NCI-H1930 (cell line): ENCODE measurements at places on chromosomes 13 and 19.

DNA sequence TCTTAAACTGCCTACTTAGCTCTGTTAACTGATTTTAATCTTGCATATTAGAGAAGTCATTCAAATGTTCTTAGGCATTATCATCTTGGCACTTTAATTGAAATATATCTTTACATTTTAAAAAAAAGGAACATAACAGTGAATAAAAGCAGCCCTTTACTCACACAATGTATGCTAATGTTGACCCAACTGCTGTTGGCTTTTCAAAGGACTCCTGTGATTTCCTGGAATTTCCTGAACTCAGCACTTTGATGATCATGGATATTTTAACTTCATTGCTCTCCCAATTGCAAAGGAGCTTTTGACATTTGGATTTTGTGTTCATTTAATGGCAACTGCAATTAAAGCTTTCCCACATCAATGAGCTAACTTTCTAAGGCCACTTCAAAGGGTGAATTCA lies 1230.3 kb downstream of the DIAPH3 start:
- DNase-seq = no peak

DNA sequence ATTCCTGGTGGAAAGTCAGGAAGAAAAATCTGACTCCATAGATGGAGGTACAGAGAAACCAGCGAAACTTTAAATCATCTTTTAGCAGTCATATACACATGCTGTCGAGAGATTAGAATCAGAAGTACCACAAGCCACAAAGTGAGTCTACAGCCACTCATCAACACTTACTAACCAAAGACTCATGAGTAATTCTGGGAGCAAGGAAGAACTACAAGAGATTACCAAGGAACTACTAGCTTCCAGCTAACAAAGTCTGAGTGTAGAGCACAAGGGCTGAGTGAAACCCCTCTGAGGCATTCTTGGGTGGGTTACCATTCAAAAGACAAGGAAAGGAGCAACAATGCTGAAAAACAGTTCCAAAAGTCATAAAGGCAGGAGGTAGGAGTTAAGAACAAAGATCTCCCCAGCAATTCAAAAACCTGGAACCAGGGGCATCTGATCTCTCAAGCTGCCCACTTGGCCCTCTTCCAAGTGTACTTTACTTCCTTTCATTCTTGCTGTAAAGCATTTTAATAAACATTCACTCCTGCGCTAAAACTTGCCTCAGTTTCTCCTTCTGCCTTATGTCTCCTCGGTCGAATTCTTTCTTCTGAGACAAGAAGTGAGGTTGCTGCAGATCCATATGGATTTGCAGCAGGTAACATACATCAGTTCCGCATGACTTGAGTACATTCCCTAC lies 13.0 kb downstream of the RBM26 start:
- DNase-seq = no peak

DNA sequence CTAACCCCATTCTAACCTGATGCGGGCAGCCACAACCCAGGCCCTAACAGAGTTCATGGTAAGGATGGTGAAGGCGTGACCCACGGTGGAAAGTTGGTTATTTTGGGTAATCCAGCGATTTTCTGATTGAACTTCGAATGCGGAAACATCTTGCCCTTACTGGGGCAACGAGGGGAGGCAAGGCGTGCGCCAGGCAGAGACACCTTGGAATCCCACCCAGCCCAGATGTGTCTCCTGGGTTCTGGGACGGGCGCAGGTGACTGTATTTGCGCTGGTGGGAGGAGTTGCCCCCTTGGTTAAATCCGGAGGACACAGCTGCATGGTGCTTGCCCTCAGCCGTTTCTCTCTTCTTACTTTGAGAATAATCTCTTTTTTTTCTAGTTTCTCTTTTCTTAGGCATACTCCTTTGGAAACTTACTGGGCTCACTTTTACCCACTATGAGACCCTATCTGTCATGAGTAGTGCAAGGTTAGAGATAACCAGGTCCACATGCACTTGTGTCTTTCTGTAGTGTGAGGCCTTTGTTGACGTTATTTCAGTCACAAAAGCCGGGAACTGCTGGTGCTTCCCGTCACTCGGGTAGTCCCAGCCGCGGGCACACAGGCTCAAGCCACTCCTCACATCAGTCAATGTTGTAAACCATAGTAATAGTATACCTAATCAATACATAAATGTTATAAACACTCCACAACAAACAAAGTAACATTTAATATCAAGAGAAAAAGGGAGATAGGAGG lies 81.5 kb downstream of the ATP11A start:
- no peak for DNase-seq

DNA sequence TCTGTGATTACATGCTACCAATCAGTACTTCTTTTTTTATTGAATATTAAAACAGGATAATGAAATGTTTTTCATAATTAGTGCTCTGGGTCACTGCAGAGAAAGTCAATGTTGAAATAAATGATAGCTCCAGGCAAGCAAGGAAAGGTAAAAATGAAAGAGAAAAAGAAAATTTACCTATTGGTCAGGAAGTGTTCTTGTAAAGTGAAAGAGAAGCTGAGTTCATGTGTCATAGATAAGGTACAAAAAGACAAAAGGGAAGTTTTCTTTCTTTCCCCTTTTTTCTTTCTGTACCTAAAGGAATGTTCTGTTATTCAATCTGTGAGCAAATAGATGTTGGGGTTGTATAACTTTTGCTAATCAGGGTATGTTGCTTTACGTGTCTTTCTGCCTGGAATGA lies 197.0 kb downstream of the PCDH9 start:
- no peak for DNase-seq

DNA sequence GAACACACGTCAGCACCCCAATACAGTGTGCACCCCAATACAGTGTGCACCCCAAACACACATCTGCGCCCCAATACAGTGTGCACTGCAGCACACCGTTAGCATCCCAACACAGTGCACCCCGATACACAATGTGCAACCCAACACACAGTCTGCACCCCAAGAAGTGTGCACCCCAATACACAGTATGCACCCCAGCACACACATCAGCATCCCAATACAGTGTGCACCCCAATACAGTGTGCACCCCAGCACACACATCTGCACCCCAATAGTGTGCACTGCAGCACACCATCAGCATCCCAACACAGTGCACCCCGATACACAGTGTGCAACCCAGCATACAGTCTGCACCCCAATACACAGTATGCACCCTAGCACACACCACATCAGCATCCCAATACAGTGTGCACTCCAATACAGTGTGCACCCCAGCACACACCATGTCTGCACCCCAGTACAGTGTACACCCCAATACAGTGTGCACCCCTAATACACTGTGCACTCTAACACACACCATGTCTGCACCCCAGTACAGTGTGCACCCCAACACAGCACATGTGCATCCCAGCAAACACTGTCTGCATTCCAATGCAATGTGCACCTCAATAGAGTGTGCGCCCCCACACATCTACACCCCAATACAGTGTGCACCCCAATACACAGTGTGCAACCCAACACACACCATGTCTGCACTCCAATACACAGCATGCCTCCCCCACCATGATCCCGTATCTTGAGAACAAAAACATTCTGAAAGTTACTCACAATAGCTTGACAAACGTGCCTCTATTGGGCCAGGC lies 855 bp upstream of the CARS2 start:
- DNase-seq = no peak

- no peak for DNase-seq
These were observed 164.2 kb downstream of the ABCC4 start for GRCh38 chr13:95137096-95137495.

DNA sequence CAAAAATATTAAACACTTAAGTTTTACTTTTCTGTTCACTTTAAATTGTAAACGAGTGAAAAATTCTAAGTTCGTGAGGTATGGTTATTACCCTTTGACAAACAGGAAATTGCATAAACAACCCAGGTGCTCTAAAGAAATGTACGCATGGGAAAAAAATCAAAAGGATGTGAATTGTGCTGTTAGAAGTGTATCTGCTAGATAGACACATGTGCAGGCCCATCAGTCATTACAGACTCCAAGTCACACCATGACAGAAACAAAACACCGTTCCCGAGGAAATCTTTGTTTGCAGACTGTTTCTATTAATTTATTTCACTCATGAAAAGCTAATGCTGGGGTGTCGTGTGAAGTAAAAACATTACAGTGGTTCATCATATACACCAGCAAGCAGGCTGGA lies 17.0 kb upstream of the DOCK9 start:
- DNase-seq = no peak

- peak; percentile 94 for DNase-seq
These were observed 468.9 kb downstream of the KLF12 start for GRCh38 chr13:73665261-73665660.

- DNase-seq = no peak
These were observed 153.2 kb upstream of the SOX1 start for GRCh38 chr13:111913761-111914140.

GRCh38 chr13:65926750-65927171 lies 1303.4 kb downstream of the PCDH9 start:
- DNase-seq = no peak

GRCh38 chr19:47353307-47353712 lies 4.2 kb downstream of the DHX34 start:
- no peak for DNase-seq

GRCh38 chr13:35468195-35468594 lies 8.3 kb downstream of the MAB21L1 start:
- DNase-seq = no peak

- no peak for DNase-seq
These were observed 1.4 kb upstream of the MAG start for GRCh38 chr19:35290381-35291127.

GRCh38 chr19:45076029-45076850 lies at the start of gene ZNF296:
Gene ZNF296 (minus strand): TSS chr19:45076478. CDS start chr19:45076373, 105 bp downstream.
- peak; percentile 70 for DNase-seq

GRCh38 chr19:38020311-38020710 lies 113.3 kb downstream of the SIPA1L3 start:
- no peak for DNase-seq

DNA sequence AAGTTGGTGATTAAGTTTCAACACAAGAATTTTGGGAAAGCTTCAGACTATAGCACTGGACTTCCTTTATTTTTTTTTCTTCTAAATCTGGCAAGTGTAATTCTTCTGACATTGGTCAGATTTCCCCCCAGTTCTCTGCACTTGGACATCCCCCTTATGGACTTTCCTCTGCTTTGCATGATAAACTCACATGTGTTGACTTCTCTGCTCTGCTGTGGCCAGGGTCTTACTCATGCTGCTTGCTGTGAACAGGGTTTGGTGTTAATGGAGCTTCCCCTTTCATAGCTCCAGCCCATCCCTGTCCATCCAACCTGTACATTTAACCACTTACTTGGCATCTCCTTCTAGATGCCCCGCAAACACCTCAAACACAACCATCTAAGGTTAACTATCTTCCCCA lies 70.5 kb upstream of the SPATA13 start:
- DNase-seq = no peak

GRCh38 chr13:112242777-112243176 lies 133.4 kb upstream of the SPACA7 start:
- DNase-seq = no peak

DNA sequence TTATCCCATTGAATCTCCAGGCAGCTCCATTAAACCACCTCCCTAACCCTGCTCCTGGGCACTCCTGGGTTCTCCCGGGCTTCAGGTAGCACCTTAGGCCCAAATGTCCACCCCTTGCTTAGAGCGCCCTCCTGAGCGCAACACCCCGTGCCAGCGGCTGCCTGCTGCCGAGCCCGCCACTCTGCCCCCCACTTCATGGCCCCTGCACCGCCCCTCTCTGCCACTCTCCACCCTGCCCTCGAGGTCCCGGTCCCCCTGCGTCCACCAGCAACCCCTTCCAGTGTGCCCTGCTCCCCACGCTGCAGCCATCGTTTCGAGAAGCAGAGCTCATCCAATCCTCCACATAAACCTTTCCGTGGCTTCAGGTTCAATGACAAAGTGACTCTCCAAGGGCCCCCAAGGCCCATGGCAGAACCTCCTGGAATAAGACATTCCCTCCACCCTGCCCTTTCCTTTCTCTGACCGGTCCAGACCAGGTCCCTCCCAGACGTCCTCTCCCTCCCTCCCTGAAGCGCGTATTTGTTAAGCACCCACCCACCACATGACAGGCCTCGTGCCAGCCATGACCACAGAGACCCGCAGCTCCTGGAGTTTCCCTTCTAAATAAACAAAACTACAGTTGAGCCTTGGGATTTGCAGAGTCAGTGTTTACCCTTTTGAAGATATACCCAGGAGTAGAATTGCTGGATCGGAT lies 66.6 kb downstream of the ARHGEF18 start:
- no peak for DNase-seq

GRCh38 chr19:6738787-6739389 lies 592 bp upstream of the TRIP10 start:
- no peak for DNase-seq

- DNase-seq = no peak
These were observed 57.4 kb downstream of the PEPD start for GRCh38 chr19:33464010-33464732.

- DNase-seq = no peak
These were observed 43.1 kb downstream of the TMEM255B start for GRCh38 chr13:113802090-113802531.

GRCh38 chr19:571566-571974 lies 826 bp upstream of the BSG start:
- no peak for DNase-seq

DNA sequence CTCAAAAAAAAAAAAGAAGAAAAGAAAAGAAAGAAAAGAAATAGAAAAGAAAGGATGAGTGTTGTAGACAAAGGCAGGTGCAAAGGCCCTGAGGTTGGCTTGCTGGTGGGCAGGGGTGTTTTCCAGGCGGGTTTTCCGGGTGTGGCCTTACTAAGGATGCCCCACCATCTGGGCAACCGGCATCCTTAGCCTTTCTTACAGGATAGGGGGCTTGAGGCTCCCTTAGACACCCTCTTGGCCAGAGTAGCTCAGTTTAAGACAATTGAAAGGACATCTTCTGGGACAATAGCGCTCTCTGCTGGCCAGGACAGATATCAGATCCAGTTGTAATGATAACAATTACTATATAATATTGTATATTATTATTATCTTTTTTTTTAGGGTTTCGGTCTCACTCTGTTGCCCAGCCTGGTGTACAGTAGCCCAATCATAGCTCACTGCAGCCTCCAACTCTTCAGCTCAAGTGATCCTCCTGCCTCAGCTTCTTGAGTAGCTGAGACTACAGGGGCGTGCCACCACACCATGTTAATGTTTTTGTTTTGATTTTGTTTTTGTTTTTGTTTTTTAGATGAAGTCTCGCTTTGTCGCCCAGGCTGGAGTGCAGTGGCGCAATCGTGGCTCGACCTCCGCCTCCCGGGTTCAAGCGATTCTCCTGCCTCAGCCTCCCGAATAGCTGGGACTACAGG lies 1.4 kb upstream of the QTRT1 start:
- no peak for DNase-seq
